ENCODE measurements at places on chromosomes 4 and X.

- DNase-seq, result no peak
These were observed 8.7 kb downstream of the XAGE5 start for GRCh38 chrX:52819788-52820187.

- DNase-seq, result no peak
These were observed 117.3 kb downstream of the SYNPO2 start for GRCh38 chr4:119005928-119006460.

DNA sequence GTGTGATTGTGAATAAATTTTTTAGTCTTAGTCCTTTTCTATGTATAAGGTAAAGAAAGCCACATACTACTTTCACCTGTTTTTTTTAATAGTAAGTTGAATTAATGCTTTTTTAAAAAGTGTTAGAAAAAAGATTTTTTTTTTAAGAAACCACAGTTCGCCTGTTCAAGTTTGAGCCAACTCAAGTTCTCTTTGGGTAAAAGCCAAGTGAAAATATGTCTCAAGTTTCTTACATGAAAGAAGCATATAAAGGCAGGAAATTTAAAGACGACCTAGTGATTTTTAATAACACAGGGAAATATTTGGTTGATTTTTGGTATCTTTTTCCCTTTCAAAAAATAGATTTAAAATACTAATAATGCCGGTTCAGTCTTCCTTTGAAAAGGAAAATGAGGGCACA is 369.9 kb upstream of the NR3C2 start:
- DNase-seq, result no peak

DNA sequence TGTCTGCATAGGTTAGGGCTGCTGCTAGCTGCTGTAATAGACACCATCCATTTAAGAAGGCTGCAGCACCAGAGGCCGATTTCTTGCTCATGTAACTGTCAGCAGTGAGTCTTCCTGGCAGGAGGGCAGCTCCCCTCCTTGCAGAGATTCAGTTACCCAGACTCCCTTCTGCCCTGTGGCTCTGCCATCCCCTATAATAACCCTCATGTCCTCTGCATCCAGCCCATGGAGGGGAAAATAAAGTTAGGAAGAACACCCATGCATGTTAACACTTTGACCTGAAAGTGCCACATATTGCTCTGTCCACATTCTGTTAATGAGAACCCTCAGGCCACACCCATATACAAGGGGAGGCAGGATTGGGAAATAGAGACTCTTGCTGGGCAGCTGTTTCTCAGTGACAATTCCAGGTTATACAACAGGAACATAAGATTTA is 5.4 kb downstream of the STBD1 start:
- DNase-seq, result no peak

DNA sequence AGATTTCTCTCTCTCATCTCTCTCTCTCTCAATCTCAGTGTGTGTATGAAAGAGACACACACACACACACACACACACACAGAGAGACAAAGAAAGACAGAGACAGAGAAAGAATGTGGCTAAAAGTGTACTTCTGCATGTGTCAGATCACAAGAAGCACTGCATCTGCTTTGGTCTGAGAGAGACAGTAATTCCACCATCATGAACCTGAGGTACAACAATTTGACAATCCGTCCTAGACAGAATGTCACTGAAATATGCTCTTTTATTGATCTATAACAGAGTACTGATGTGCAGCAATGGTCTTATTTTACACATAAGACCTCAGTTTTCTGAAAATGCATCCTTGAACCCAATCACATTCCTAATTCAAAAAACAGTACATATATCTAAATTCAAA is 576.2 kb upstream of the SMIM31 start:
- no peak for DNase-seq

- no peak for DNase-seq
These were observed 39.0 kb upstream of the SLC7A3 start for GRCh38 chrX:70969635-70970481.

DNA sequence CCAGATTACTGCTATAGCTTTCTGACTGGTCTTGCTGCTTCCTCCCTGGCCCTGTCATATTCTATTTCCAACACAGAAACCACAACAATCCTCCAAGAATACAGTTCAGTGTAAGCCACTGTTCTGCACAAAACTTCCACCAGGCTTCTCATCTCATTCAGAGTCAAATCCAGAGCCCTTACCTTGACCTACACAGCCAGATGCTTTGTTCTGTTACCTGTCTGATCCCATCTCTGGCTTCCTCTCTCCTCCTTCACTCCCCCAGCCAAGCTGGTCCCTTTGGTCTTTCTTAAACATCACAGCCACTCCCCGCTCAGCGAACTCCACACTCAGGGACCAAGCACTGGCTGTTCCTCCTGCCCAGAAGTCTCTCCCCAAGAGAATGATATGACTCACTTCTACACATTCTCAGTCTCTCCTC is 84.8 kb upstream of the BMP2K start:
- DNase-seq, result no peak

- no peak for DNase-seq
These were observed 168.8 kb upstream of the FAM47A start for GRCh38 chrX:34300871-34301270.

GRCh38 chr4:2834001-2834921 is 9.4 kb upstream of the ADD1 start:
- no peak for DNase-seq

- DNase-seq, result no peak
These were observed 43.2 kb downstream of the SLC9A6 start for GRCh38 chrX:136028383-136028984.

DNA sequence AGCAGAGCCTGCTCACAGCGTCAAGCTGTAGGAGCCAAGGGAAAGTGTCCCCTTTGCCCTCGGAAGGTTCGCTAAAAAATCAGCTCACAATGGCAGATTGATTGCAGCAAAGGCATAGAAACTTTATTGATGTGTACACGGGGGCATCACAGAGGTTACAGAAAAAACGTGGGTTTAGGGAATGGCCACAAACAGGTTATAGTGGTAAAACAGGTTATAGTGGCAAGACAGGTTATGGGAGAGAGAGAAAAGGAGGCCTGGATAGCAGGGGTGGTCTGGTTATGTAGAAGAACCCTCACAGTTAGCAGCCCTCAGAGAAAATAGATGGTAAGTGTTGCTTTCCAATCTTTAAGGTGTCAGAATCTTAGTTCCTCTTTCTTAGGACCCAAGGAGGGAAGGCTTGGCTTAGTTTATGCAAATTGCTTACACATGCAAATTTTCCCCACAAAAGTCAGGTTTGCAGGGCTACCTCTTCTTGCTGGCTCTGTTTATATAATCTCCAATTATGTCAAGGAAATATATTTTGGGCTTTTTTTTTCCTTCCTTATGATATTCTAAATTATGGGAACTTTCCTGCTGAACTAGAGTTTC is 113.7 kb downstream of the BMP15 start:
- DNase-seq, result no peak

DNA sequence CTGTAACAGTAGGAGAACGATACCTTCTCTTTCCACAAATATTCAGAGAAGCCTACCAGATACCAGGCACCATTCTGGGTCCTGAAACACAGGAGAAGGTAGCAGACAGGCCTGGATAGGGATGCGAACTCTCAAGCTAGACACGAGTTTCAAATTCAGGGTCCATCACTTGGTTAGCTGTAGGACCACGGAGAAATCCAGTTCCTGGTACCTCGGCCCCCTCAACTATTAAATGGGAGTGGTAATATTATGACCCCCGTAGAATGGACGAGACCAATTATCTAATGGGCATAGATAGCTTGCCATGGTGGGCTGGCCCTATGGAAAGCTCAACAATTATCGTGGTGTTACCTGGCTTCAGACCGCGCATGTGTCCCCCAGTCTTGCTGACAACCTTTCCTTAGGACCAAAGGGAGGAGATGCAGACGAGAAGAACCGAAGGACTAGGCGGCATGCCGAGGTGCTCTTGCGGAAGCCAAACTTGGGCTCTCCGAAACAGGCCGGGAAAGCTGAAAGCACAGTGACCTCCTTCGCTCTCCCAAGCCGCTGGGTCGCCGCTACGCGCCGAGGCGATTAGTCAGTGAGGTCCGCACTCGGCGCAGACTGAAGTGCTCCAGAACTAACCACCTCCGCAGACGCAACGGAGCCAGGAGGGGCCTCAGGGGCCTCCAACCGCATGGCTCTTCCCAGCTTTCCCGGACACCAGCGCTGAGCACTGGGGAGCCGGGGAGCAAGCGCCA is 19.6 kb downstream of the NKX3-2 start:
- no peak for DNase-seq

- no peak for DNase-seq
These were observed 99.3 kb upstream of the GRPR start for GRCh38 chrX:16023790-16024734.

DNA sequence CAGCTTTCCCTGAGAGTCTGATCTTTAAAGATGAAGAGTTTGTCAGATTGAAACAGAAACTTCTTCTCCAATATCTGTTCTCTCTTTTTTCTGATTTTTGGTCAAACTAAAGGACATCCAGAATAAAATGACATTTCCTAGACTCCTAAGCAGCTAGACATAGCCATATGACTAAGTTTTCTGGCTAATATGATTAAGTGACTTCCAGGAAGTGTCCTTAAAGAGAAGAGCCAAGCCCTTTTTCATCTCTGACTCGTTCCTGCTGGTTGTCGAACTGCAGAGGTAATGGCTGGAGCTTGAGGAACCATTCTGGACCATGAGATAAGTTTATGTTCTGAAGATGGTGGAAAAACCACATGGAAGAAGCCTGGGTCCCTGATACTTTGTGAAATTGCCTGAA is 546.0 kb downstream of the BCOR start:
- no peak for DNase-seq

DNA sequence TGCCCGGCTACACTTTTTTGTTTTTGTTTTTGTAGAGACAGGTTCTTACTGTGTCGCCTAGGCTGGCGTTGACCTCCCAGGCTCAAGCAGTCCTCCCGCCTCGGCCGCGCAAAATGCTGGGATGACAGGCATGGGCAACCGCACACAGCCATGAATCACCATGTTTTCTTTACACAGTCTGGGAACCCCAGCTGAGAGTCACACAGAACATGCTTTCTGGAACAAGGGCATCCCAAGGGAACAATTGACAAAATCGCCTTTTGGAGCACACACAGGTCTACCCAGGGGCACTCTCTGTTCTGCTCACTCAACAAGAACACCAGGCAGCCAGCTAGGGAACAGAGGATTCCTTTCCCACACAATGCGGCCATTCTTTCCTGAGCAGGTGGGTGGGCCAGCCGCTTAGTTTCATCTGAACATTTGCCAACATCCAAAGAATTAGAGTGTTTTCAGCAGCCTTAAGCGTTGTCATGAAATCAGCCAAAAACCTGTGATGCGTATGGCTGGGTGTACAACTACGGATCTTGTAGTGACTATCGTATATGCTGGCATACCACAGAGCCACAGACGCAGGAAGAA is 15.7 kb downstream of the PRKX start:
- no peak for DNase-seq

- no peak for DNase-seq
These were observed 17.0 kb upstream of the PROM1 start for GRCh38 chr4:16100833-16101232.

GRCh38 chr4:174628191-174628590 is 105.9 kb upstream of the HPGD start:
- no peak for DNase-seq

- no peak for DNase-seq
These were observed 10.7 kb downstream of the SEPTIN6 start for GRCh38 chrX:119682019-119682989.
